NCI-H2227 treated with DMSO at 0.1 percent for 48 hours (cell line): ENCODE measurements at places on chromosomes 7 and 10.
A peak's percentile ranks its signal among the peaks of the same experiment; 100 is the strongest.

- DNase-seq = no peak
Measured at GRCh38 chr7:135166338-135166990, 4.0 kb downstream of the CYREN start.

GRCh38 chr7:30062587-30062986, 34.4 kb downstream of the PLEKHA8 start:
- peak; percentile 15 for DNase-seq

- DNase-seq = no peak
Measured at GRCh38 chr10:53638006-53638405, 865.4 kb upstream of the MBL2 start.

GRCh38 chr7:93927585-93927984, 6.0 kb downstream of the GNG11 start:
- DNase-seq = no peak

- no peak for DNase-seq
Measured at GRCh38 chr7:1227814-1228544, 4.7 kb upstream of the UNCX start.

GRCh38 chr10:104300002-104300735, 31.2 kb downstream of the GSTO2 start:
- no peak for DNase-seq

- no peak for DNase-seq
Measured at GRCh38 chr7:80981405-80981804, 62.6 kb upstream of the SEMA3C start.

DNA sequence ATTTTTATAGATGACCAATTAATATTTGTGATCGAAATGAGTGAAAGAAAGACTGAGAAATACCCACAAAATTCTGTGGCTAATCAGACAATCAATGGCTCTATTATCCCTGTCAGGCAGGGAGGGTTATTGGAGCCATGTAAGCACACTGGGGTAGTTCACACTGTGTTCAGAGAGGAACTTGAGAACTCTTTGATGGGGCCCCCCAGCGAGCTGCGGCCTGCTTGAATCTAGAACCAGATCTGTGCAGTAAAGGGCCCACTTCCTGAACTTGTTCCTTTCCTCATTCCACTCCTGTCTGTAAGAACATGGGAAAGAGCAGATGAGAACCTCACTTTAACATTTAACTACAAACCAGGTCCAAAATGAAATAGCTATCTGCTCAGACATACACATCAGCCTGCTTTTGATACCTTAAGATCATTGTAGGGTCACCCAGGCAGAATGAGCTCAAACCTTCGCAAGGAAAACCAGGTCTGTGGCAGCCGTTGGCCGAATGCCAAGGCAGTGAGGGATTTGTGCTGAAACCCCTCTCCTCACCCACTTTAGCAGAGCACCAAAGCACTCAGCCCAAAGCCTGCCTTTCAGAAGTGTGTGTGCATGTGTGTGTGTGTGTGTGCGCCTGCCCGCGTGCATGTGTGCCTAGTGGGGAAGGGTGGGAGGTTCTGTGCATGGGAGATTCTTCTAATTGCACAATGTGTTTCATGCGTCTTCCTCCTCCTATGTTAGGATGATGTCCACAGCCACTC, 365.6 kb upstream of the MGMT start:
- DNase-seq = no peak

GRCh38 chr10:21498377-21498776, 27.1 kb downstream of the SKIDA1 start:
- DNase-seq = no peak

DNA sequence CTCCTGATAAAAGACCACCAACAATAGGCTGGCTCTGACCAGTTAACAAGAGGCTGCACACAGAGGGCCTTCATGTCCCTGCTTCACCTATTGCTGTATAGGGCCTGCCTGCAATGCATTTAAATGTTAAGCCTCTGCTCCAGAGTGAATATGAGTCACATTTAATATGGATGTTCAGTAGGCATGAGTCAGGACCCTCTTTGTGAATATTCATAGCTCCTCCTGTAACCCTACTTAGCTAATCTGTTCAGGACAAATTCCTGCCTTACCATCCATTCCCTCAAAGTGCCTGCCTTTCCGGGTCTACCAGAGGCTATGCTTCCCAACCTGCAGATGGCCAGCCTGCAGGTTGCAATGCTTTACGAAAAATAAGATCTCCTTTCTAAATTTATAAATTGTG, 32.5 kb downstream of the ARHGAP22 start:
- DNase-seq = no peak

GRCh38 chr7:1974290-1975101, 258.2 kb downstream of the MAD1L1 start:
- DNase-seq = no peak

DNA sequence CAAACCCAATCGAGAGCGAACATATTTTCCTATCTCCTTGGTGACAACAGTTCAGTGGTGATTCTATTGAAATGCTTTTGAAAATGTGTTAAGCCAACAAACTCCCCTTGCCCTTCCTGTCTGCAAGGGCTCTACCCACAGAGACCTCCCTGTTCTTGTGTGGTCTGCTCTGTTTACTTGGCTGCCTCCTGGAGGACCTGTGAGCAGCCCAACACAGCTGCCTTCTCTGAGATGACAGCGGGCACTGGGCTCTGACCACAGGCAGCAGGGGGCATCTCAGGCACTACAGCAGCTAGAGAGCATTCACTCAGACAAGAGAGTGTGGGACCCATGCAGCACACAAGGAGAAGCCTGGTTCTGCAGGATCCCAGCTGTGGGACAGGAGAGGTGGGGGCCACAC, 416.4 kb downstream of the TCERG1L start:
- DNase-seq = no peak

DNA sequence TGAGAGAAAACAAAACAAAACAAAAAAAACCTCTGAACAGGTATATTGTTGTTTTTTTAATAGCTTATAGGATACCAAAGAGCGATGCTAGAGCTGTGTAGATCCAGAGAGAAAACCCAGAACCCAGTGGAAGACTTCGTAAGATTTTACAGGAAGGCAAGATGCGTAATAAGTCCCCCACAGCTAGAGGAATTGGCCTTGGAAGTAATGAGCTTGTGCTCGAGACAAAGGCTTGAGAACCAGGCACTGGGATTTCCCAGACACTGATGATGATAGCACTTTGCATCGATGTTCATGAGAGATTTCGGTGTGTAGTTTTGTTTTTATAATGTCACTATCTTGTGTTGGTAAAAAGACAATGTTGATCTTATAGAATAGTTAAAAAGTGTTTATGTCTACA, 821.5 kb upstream of the IGFBP3 start:
- DNase-seq = no peak

DNA sequence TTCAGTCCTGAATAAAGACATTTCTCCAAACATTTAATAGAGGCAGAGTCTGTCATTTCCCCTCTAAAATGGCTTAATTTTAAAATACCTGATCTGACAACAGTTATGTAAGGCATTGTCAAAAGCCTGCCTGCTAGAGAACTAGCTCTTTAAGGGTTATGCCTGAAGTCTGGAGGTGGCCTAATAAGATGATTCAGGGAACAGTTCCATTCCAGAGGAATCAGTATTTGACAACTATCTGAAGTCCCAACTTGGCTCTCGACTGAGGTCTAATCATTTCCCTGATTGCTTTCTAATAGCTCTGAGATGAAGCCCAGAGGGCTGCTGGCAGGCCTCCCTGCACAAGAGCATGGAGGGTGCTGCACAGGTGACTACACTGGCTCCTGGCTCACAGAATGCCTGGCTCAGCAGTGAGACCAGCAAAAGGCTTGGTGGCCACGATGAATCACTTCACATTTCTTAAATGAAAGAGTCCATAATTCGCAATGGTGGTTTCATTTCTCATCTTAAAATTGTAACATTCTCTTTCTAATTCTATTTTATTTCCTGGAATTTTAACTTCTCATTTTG, 509.6 kb upstream of the POM121L12 start:
- no peak for DNase-seq

- DNase-seq = no peak
Measured at GRCh38 chr10:88881922-88882645, 2.0 kb downstream of the STAMBPL1 start.

GRCh38 chr10:121188005-121188404, 336.8 kb downstream of the WDR11 start:
- DNase-seq = no peak

DNA sequence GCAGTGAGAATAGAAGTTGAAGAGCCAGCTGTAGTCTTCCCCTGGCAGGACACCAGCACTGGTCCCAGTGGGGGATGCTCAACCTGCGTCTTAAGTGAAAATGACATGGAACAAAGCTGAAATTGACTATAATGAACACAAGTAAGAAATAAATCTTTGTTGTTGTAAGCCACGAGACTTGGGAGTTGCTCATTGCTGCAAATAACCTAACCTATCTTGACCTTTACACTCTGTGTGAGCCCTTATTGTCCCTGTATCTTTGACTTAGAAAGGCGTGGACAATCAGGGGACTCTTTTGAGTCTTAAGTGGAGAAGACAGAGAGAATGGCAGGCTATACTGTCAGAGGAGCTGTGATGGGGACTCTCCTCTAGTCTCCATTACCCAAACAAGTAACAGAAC, 16.9 kb downstream of the ZC3HAV1L start:
- peak; percentile 3 for DNase-seq

- DNase-seq = no peak
Measured at GRCh38 chr10:62708569-62708968, 96.0 kb upstream of the ADO start.

DNA sequence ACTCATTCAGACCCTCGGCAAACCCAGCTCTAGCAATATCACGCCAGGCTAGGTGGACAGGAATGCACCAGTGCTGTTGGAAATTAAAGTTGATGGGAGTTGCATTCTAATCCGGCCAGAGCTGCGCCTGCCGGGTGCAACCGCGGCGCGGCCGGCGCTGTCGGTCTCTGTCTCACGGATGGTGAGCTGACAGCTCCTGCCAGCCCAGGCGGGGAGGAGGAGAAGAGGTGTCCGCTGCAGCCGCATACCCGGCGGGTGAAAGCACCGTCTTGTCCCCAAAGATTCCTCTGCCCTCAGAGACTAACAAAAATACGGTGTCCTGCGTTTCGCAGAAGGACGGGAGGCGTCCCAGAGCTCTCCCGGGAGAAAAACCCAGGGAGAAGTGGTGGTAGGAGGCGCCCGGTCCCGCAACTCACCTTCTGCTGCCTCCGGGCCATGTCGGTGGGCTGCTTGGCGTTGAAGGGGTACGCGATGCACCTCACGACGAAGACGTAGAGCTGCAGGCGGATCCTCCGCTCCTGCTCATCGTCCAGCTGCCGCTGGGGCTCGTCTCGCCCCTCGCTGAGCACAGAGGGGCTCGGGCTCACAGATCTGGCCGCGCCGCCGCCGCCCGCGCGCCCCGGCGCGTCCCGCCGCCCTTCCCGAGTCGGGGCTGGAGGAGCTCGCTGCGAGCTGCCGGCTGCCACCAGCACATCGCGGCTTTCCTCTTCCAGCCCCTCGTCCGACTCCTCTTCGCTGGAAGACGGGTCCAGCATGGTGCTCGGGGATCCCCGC, 490 bp downstream of the CADPS2 start:
- no peak for DNase-seq

DNA sequence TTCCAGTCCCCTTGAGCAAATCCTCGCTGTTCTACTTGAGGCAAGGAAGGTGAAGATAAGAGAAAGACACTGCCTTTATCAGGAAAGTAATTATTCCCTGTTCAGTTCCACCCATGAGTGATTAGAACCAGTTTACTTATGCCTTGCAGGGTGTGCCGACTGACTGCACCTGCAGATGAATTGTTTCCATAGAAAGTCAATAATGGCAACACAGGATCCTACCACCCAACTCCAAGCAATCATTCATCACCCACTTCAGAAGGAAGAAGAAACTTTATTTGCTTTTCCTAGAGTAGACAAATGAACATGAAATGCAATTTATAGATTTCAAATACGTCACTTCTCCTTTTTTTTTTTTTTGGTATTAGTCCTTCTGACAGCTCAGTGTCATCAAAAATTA, 383.9 kb downstream of the SORCS1 start:
- no peak for DNase-seq

- no peak for DNase-seq
Measured at GRCh38 chr7:105149827-105150226, 135.8 kb downstream of the KMT2E start.
